Activated CD8-positive, alpha-beta memory T cell treated with anti-CD3 and anti-CD28 coated beads, Interleukin-2, amount 10 ng/mL, durations not matched to agents 7 days and 5 days (primary cell): ENCODE measurements at places on chromosomes 6 and 20. TPM values are rescaled to one million over a fixed set of nuclear protein-coding genes. Genes with fewer than 3 reads are reported as not detected.

The SLC17A1 gene
- not detected for total RNA-seq

GRCh38 chr20:21151791-21152190, 25.9 kb downstream of the KIZ start:
- H3K27ac ChIP-seq: no peak overlapping the region
- peaks cover 6% of the 10 kb centered on the region for H3K4me1 ChIP-seq
- H3K27me3 ChIP-seq: no peaks in the 10 kb centered on the region
- H3K36me3 ChIP-seq: peaks cover 10% of the 10 kb centered on the region
- no peak overlapping the region for H3K4me3 ChIP-seq
- DNase-seq: no peak

DNA sequence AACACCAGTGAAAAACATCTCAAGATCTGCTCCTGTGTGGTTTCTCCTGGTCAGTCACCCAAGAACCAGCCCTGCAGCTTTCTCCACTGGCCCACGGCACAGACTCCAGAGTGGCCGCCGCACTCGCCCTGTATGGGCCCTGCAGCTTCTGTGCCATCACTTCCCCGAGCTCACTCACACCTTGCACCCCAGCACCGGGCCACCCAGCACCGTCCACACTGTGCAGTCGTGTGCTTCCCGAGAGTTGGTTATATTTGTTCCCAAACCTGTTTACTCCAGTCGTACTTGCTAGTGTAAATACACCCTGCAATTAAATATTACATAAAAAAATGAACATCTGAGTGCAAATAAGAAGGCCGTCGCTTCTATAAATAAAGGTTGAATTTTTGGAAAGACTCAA, 341.7 kb downstream of the CDH26 start:
- no peak for DNase-seq
- no peaks in the 10 kb centered on the region for H3K36me3 ChIP-seq
- no peak overlapping the region for H3K27ac ChIP-seq
- H3K4me1 ChIP-seq: no peaks in the 10 kb centered on the region

- H3K36me3 ChIP-seq: no peaks in the 10 kb centered on the region
- H3K4me1 ChIP-seq: no peaks in the 10 kb centered on the region
- no peaks in the 10 kb centered on the region for H3K27me3 ChIP-seq
- H3K27ac ChIP-seq: no peak overlapping the region
These were observed 107.4 kb upstream of the GRIK2 start for GRCh38 chr6:101286146-101286545.

The AVP gene
- not detected for total RNA-seq

The CSTF1 gene
- 60.0 TPM for total RNA-seq

The TGM3 gene
- total RNA-seq: not detected

The ZSCAN31 gene
- total RNA-seq: 1.7 TPM

The IPCEF1 gene
- 18.8 TPM for total RNA-seq

GRCh38 chr20:50410343-50410742, 99.8 kb upstream of the PTPN1 start:
- H3K36me3 ChIP-seq: no peaks in the 10 kb centered on the region
- H3K4me1 ChIP-seq: no peaks in the 10 kb centered on the region
- no peak overlapping the region for H3K27ac ChIP-seq
- no peak overlapping the region for H3K4me3 ChIP-seq

DNA sequence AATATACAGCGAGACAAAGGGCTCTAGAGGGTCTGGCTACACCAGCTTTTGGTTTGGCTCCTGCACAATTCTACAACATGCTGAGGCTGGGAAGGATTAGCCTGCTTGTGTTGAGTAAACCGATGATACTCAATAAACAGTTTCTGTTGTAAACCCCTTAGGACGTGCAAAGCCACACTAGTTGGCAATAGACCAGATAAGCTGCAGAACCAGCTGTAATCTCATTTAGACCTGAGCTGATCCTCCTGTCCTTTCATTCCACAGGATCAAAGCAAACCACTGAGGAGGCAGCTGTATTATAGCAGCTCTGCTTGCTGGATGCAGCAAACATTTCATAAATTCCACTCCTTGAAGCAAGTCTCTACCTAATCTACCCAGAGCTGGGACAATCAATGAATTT, 79.7 kb downstream of the MMS22L start:
- H3K4me3 ChIP-seq: no peak overlapping the region
- H3K4me1 ChIP-seq: peaks cover 3% of the 10 kb centered on the region
- DNase-seq: no peak
- H3K27ac ChIP-seq: no peak overlapping the region
- H3K36me3 ChIP-seq: peaks cover 22% of the 10 kb centered on the region

The RHAG gene
- not detected for total RNA-seq

DNA sequence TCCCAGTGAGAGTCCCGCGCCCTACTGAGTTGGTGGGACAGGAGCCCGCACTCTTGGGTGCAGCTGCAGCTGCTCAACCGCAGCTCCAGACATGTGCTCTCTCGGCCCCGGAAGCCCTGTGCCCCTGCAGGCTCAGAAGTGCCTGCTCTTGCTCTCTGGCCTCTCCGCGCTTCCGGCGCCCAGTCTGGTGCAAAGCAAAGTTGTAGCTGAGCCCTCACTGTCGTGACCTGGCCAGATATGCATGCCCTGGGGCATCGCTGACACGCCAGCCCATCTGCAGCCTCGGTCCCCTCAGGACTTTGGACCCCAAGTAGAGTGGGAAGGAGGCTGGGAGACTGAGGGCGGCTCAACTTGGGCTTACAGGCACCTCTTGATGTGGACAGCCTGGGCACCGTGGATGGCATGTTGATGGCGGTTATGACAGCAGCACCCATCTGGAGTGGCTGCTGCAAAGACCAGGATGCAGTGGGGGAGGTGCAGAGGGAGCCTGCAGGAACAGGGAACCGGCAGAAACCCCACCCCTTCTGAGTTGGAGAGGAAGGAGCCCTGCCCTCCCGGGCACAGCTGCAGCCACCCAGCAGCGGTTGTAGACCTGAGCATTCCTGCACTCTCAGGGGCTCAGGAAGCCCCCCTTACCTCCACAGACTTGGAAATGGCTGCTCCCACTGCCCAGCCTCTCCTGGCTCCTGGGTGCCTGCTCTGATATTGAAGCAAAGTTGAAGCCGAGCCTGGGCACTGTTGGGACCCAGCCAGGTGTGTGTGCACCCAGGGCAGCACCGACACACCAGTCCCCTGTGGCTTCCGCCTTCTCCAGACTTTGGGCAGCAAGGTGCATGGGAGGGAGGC, 462.6 kb downstream of the TBC1D32 start:
- no peak overlapping the region for H3K4me3 ChIP-seq
- H3K36me3 ChIP-seq: no peaks in the 10 kb centered on the region
- H3K4me1 ChIP-seq: no peaks in the 10 kb centered on the region
- no peaks in the 10 kb centered on the region for H3K27me3 ChIP-seq
- no peak overlapping the region for H3K27ac ChIP-seq

DNA sequence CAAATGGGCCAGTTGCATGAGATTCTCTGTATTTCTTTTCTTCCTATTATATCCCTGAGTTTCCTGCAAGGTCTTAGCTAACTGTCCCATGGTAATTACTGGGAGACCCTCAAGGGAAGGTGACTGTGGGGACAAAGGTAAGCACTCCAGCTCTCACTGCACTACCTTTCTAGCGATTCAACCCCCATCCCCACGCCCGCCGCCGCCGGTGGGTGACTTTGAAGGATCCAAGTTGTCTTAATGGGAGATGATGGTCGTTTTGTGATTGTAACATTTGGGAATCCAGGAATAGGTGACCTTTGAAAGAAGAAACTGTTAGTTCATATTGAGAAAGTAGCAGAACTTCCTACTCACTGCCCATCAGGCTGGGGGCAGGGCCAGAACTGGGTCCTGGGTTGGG, 265.5 kb downstream of the LRFN2 start:
- peaks cover 29% of the 10 kb centered on the region for H3K27me3 ChIP-seq
- H3K36me3 ChIP-seq: no peaks in the 10 kb centered on the region
- peaks cover 4% of the 10 kb centered on the region for H3K4me1 ChIP-seq
- DNase-seq: no peak
- H3K4me3 ChIP-seq: no peak overlapping the region
- H3K27ac ChIP-seq: no peak overlapping the region

- H3K4me1 ChIP-seq: peaks cover 52% of the 10 kb centered on the region
- DNase-seq: no peak
- peak overlapping the region; percentile 58 for H3K27ac ChIP-seq
- H3K4me3 ChIP-seq: peak overlapping the region; percentile 74
- no peaks in the 10 kb centered on the region for H3K27me3 ChIP-seq
These were observed 1.4 kb downstream of the PPP1R3D start for GRCh38 chr20:59938696-59939051.

DNA sequence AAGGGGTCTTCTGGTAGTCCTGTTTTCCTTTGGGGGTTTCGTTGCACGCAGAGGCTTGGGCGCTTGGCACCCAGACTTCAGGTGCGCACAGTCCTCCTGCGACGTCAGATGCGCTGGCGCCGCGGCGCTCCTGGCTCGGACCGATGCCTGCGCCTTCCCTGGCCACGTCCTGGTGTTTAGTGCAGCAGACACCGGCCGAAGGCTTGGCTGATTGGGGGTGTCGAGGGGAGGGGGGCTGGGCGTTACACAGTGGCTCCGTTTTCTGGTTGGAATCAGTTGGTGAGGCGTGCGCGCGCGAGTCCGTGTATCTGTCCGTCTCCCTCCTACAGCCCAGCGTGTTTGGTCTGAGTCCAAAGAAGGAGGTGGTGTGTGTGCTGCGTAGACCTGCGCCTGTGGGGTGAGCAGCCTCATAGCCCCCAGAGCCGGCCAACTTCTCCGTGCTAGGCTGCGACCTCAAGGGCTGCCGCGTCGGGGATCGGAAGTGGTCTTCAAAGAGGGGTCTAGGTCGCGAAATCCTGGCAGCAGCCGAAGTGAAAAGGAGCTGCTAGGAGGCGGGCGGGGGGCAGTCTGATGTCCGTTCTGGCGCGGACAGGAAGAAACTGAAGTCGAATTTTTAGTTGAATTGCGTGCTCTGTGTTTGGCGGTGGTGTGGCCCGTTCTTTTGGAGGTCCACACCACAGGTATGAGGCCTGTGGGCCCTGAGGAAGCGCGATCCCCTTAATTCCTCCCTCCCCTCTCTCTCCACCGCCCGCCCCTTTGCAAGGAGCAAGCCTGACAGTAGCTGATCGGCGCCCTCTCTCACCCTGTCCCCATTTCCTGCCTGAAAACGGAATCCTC, 1.5 kb downstream of the SYNDIG1 start:
- no peak for DNase-seq
- no peaks in the 10 kb centered on the region for H3K4me1 ChIP-seq
- no peak overlapping the region for H3K27ac ChIP-seq
- H3K36me3 ChIP-seq: no peaks in the 10 kb centered on the region
- H3K4me3 ChIP-seq: no peak overlapping the region
